Stimulated activated CD4-positive, alpha-beta T cell treated with anti-CD3 and anti-CD28 coated beads, Interleukin-1b, Interleukin-23, amount 100 ng/mL, for 24 hours (primary cell): ENCODE measurements at places on chromosomes 7 and 10.

- no peak for DNase-seq
These were observed 220.4 kb downstream of the HDAC9 start for GRCh38 chr7:18715988-18716387.

DNA sequence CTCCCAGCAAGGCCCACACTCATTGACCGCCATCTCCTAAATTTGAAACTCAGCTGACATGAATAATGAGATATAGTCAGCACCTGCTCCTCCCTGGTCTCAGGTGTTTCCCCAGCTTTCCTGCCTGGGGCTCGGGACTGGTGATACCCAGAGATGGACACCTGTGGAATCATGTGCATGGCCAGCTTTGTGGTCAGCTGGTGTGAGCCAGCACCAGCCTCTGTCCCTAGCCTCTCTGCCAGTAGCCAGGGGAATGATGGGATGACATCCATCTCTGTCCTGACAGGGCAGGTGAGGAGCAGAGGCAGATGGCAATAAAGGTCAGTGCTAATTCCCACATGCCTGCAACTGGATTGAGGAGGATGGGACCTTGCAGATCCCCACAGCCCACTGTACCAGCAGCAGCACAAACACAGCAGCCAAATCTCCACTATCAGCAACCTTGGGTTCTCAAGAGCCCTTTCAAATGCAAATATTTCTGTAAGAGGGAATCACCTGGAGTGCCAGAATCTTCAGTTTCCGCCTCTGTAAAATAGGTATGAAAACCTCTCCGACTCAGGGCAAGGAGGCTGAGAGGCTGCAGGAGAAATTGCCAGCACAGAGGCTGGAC, 329.2 kb upstream of the ZMIZ1 start:
- DNase-seq = no peak

GRCh38 chr10:117875793-117876192, 170.9 kb downstream of the RAB11FIP2 start:
- DNase-seq = no peak

DNA sequence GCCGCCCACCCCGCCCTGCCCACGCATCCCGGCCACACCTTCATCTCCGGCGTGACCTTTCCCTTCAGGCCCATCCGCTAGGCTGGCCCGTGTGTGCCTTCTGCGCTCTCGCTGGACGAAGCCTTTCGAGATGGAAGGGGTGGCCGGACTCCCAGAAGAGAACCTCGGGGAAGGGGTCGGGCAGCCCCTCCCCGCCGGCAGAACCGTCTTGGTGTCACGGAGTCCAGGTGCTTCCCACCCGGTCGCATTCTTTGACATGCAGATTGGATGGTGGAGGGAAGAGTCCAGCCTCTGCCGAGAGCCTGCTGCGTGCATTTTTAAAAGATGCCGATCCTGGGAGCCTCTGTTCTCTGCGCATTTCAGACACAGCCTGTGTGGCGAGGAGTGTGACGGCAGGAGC, 7.3 kb upstream of the ZNF853 start:
- no peak for DNase-seq

GRCh38 chr7:5248201-5248885, 34.4 kb upstream of the SLC29A4 start:
- DNase-seq = no peak

- no peak for DNase-seq
These were observed 3.3 kb downstream of the CYP2E1 start for GRCh38 chr10:133530506-133530905.

DNA sequence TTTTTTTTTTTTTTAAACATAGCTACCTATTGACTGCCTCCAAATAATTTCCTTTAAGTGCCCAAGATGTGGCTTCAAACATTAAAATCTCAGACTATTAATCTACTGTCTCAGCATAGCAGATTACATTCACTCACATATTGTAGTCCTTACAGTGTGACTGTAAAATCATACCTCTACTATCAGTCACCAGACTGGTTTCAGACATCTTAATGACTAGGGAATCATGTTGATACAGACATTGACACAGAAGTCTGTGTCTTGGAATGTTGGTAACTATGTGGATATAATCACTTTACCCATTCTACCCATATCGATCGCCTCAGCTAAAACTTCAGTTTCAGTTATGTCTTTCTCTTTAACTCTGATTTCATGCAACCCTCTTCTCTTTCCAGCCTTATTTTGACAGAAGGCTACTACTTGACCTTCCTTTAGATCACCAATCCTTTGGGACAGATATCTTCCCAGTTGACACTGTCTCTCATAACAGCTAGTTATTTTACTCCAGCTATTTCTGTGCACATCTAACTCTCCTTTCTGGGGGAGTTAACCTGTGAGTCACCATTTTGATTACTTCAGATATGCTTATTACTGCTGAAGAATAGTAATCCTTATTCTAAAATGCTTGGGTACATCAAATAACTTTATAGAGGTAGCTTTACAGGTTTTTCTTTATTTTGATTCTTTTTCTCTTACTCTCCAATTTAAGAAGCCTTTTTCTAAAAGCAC, 7.0 kb downstream of the TNKS2 start:
- DNase-seq = no peak

- peak; percentile 10 for DNase-seq
These were observed 51.0 kb upstream of the NKX6-2 start for GRCh38 chr10:132836832-132837540.

GRCh38 chr10:61815496-61815895, 86.0 kb upstream of the ARID5B start:
- DNase-seq = no peak

DNA sequence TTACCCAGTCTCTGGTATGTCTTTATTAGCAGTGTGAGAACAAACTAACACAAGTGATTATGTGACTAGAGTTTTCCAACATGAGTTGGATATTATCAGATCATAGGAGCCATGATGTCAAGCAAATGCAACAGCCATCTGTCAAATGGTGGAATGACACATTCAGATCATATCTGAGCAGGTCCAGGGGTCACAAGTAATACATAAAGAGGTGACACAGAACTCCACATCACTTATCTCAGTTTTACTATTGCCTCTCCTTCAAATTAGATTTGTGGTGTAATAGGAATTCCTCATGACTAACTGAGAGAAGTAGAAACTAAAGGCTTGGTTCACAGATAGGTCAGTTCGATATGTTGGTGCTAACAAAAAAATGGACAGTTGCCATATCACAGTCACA, 12.2 kb upstream of the SAMD9L start:
- no peak for DNase-seq

- DNase-seq = no peak
These were observed 98.0 kb upstream of the GATA3 start for GRCh38 chr10:7956508-7956907.

GRCh38 chr7:159113056-159113455, 31.6 kb downstream of the VIPR2 start:
- DNase-seq = no peak

DNA sequence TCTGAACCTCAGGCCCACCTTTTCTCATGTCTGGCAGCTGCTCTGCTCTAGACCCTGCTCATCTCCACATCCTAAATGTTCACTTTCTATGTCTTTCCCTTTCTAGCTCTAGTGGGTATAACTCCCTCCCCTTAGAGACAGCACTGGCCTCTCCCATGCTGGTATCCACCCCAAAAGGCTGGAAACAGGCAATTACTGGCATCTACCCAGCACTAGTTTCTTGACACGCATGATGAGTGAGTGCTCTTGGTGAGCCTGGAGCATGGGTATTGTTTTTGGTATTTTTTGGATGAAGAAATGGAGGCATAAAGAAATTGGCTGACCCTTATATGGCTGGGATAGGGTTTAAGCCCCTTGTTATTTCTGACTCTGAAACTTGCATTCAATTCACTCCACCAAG, 156.0 kb downstream of the EGFR start:
- DNase-seq = no peak

- no peak for DNase-seq
These were observed 409.3 kb downstream of the PARD3 start for GRCh38 chr10:34405611-34406462.

DNA sequence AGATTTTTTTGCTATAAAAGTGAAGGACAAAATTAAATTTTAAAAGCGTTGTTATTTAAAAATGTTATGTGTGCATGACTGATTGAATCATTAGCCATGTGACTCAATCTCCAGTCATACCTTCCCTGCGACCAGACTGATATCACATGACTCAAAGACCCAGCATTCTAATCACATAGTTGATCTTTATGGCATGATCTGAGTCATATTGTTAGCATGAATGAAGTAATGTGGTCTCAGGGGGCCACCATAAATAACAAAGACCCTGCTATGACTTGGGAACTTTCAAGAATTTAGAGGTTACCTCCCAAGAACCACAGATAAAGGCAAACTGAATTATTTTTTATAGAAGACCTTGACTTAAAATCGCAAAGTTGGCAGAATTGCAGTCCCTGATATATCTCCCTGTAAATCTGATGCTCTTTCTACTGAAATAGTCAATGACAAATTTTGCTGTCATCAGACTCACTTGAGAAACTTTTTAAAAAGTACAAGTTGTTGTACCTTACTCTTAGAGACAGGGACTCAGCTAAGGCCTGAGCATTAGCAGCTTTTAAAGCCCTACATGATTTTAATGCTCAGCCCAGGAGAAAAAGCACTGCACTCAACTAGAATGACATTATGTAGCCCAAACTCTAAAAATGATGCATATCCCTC, 717.3 kb downstream of the XPNPEP1 start:
- DNase-seq = no peak

- no peak for DNase-seq
These were observed 64.4 kb upstream of the SKAP2 start for GRCh38 chr7:26928703-26929347.

DNA sequence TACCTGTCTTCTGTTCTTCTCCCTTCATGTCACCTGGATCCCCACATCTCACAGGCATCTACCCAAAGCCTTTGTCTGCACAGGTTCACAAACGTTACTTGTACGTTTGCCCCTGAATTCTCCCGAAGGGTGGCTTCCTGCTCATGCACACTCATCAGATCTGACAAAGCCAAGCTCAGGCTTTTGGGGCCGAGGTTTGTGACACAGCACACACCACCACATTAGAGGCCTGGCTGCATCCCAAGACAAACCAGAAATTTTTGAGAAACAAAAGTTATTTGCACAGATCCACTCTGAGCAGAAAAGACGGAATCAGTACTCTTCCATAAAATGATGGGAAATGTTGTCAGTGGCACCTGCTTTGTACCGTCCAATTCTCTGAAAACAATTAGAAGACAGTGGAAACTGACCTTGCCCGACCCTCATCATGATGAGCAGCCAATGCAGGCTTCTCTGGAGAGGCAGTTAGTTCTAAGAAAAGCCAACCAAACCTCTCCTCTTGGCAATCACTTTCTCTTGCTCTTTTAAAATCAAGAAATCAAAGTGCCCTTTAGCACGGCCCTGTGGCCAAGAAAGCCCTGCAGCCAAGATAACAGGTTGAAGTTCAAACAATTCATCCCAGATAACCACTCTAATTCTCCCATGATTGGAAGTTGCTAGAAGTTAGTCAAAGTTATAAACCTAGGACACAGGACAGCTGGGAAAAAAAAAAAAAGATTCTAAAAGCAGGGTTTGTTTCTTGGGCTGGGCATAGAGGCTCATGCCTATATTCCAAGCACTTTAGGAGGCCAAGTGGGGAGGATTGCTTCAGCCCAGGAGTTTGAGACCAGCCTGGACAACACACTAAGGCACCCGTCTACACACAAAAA, 13.6 kb upstream of the SVIL start:
- DNase-seq = no peak

DNA sequence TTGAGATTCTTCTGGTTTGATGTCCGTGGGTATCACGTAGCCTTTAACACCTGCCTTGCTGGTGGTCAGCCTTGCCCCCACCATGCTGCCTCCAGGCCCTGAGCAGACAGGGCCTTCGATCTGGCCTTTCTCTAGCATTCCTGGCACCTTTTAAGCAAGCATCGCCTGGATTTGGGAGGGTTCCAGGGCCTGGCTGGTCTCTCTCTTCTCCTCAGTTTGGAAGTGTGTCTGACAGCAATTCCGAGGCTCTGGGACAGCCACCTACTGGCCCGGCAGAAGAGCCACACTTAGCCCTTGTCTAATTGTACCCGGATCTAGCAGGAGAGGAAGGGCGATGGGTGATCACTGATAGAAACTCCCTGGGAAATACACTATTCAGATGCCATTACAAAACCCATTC, 441.3 kb upstream of the MKI67 start:
- DNase-seq = no peak

- DNase-seq = no peak
These were observed 57.5 kb downstream of the UNCX start for GRCh38 chr7:1290026-1290678.

DNA sequence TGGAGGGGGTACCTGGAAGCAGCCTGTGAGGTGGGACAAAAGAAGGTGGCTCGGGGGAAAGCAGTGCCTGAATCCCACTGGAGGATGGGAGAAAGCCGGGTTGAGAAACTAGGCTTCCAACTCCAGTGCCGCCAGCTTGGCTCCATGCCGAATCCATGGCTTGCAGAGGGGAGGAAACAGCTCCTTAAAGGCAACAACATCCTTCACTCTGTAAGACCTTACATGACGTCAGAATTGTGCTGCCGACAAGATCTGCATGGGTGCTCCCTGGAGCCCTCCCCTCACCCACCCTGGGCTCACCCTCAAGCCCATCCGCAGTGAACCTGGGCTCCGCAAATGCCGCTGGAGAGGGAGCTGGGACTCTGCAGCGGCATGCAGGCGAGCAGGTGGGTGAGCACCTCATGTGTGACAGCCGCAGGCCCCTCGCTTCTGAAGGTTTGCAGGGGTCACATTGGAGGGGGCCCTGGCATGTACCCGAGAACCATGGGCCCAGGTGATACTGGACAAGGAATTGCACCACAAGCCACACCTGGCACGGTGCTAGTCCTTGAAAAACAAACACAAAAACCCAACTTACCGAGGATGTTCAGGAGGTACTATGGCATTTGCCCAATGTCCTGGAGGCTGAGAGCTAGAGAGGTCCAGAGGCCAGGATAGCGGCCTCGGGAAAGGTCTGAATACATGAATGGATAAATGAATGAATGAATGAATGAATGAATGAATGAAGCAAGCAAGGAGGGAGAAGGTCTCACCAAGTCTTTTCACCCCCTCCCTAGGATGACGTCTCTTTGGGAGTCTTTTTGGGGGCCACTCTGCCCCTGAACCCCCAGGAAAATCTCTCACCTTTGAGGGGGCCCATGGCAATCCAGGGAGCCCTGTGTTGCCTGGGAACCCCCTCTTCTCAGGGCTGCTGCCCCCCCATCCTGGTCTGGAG, 238.6 kb upstream of the SHH start:
- DNase-seq = no peak

DNA sequence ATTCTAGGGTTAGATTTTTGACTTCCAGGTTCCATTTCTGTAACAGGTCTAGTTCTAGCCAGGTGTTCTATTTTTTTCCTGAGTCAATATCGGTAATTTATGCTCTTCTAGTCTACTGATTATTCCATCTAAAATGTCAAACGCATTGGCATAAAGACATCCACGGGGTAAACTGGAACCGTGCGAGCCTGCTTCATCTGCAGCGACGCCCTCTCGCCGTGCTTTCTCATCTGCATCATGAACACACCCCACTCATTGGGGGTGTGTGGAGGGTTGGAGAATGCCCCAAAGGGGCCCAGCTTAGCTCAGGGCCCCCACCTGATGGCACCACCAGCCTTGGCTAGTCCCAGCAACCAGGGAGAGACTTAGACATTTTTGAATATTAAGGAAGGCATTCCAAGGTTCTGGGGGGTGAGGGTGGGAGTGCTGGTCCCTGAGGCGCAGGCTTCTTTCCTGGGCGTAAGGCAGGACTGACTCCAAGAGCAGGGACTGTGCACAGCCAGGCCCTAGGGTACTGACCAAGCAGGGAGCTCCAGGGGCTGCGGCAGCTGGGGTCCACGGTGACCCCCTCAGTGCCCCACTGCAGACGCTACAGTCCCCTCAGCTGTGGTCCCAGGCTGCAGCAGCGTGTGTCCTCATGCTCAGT, 12.9 kb upstream of the CRYGN start:
- DNase-seq = no peak
